ENCODE measurements at places on chromosomes 6 and 20. TPM values are rescaled to one million over a fixed set of nuclear protein-coding genes. Genes with fewer than 3 reads are reported as not detected.
A peak's percentile ranks its signal among the peaks of the same experiment; 100 is the strongest.

RPRD1B gene
- polyA plus RNA-seq: 11.0 TPM

DNA sequence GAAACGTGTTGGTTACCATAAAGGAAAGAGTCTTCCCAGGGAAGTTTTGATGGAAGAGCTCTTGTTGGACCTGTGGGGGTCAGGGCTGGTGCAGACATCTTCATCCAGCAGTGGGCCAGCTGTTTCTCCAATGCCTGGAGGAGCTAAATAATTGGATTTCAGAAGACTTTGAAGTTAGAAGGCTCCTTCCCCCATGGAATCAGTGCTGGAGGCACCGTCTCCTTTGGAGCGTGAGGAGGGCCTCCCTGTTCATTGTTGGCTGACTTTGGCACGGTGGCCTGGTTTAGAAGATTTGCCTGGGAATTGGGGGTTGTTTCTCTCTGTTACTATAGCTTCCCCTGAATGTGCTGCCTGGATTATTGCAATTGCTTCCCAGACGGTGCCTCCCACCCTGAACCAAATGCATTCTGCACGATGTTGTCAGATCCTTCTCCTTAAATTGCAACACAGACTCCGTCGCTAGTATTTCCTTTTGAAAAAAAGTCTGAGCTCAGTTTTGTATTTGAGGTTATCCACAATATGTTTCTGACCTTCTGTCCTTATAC lies 27.7 kb upstream of the KCNG1 start:
- DNase-seq: no peak

DNA sequence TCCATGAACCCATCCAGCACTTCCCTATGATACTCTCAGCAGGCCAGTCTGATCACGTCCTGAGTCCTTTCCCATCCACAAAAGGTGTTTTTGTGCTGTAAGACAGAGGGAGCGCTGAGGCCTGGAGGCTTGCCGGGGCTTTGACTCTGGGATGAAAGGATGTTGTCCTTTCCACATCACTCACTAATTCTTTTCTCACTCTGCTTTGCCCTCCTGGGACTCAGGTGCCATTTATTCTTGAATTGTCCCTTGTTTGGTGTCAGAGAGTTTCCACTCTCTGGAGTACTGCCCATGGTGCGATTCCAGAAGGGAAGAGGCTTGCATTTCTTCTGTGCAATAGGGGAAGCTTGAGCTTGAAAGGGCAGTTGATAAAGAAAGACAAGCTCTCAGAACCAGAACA lies 15.3 kb upstream of the TUBB2B start:
- no peak for DNase-seq

GRCh38 chr20:1734269-1734858 lies 76.8 kb upstream of the SIRPG start:
- peak; percentile 15 for DNase-seq

- no peak for DNase-seq
Measured at GRCh38 chr6:117118490-117118889, 146.9 kb upstream of the VGLL2 start.

DNA sequence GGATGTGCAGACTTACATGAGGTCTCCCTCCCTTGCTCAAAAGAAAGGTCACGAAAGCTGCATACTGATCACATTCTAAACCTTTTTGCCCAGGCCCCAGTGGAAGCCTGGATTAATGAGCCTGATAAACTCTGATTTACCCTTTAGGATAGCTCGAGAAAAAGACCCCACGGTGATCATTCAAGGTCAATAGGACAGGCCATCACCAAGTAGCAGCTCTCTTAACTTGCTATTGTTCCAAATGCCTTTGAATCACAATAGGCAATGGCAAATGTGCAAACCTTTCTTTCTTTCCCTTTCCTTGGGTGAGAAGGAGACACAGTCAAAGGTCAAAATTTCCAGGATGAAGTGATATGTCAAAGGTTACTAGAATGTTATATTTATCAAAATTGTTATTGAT lies 327.3 kb downstream of the HDGFL1 start:
- no peak for DNase-seq

TNNC2 gene
- polyA plus RNA-seq: 0.19 TPM

GRCh38 chr20:9442858-9443257 lies 71.5 kb upstream of the LAMP5 start:
- no peak for DNase-seq

DNA sequence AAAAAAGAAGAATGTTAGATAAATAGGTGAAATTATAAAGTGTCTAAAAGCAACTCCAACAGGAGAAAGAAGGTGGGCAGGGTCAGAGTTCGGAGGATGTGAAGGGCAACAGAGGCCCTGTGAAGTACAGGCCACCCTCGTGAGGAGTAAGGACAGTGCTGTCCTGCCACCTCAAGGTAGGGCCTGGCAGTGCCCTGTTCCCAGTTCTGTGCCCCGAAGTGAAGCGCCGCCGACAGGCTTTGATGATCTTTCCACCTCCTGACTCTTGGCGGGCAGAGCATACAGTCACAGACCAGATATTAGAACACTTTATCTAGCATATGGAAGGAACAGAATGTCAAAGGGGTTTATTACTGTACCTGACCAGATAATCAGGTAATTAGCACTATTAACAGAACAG lies 75.8 kb downstream of the GJA10 start:
- DNase-seq: no peak

FNDC1 gene
- 0.02 TPM for polyA plus RNA-seq

MKKS gene
- 7.2 TPM for polyA plus RNA-seq

GRCh38 chr6:136282906-136283305 lies 6.7 kb downstream of the BCLAF1 start:
- DNase-seq: no peak

Data from endothelial cell of umbilical vein (primary cell).